ENCODE measurements at places on chromosomes 7 and 10.

DNA sequence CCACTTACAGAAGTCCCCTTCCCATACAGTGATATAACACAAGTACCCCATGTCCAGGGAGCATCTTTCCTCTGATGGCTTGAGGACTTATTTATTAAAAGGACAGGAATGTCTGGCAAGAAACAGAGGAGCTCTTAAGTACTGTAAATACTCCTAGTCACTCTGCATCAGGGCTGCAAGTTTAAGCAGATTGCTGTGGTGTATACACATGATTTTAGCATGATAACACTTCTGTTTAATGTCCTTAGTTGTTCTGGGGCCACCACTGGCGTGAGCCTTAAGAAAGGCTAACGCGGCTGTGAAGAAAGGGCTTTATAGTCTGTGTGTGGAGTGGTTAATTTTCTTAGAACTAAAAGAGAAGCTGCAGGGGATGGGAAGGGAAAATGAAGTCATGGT, 65.7 kb downstream of the GBF1 start:
- no peak for DNase-seq

- no peak for DNase-seq
These were observed 64.6 kb downstream of the GRID1 start for GRCh38 chr10:86301971-86302370.

- no peak for DNase-seq
These were observed 159.9 kb upstream of the SLC25A13 start for GRCh38 chr7:96481796-96482195.

GRCh38 chr7:6164010-6164409, 108.4 kb downstream of the CYTH3 start:
- no peak for DNase-seq

- DNase-seq, result peak; percentile 58
These were observed 39.3 kb downstream of the FAS start for GRCh38 chr10:89029785-89030437.

- DNase-seq, result no peak
These were observed 45.5 kb upstream of the LRRN3 start for GRCh38 chr7:111045449-111045848.

GRCh38 chr7:107723255-107723654, 20.7 kb upstream of the CBLL1 start:
- DNase-seq, result no peak
